CD4-positive, alpha-beta T cell treated with Interleukin-10 for 1 hour (primary cell): ENCODE measurements at places on chromosomes 1 and 21.

- DNase-seq = peak; percentile 43
Measured at GRCh38 chr1:243598433-243598832, 251.6 kb downstream of the AKT3 start.

DNA sequence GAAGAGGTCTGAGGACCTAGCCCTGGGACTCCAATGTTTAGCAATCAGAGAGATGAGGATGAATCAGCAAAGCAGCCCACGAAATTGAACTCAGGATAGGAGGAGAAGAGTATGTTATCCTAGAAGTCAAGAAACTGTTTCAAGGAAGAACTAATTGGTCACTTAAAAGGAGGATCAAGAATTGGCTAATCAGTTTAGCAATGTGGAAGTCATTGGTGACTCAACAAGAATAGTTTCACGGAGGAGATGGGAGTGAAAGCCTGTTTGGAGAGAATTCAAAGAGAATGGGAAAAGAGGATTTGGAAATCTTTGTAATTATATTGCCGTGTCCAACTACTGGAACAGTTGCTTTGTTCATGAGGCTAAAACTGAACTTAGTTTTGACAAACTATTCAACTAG lies 7.4 kb downstream of the HMCN1 start:
- no peak for DNase-seq

- DNase-seq = no peak
Measured at GRCh38 chr1:149931212-149931790, 3.7 kb upstream of the SF3B4 start.

DNA sequence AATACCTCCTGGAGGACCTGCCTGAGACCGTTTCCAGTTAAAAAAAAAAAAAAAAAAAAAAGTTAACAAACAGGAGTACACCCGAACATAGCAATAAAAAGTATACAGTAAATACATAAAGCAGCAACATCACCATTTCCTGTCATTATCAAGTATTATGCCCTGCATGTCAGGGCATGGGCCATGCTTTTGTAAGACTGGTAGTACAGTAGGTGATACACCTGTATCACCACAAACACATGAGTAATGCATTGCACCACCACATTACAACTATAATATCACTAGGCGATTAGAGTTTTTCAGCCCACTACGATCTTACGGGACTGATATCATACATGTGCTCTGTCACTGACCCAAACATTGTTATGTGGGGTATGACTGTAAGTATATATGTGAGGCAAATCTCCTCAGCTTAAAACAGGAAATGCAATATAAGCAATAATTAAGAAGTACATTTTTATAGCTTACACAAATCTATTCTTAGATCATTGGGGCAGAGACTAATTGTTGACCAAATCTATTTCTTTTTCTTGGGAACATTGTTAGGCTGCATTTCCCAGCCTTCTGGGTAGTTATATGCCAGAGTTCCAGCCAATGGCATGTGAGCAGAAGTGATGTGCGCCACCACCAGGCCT lies 98.1 kb downstream of the PLD5 start:
- DNase-seq = no peak

- DNase-seq = no peak
Measured at GRCh38 chr1:36740446-36740845, 257.7 kb upstream of the CSF3R start.

DNA sequence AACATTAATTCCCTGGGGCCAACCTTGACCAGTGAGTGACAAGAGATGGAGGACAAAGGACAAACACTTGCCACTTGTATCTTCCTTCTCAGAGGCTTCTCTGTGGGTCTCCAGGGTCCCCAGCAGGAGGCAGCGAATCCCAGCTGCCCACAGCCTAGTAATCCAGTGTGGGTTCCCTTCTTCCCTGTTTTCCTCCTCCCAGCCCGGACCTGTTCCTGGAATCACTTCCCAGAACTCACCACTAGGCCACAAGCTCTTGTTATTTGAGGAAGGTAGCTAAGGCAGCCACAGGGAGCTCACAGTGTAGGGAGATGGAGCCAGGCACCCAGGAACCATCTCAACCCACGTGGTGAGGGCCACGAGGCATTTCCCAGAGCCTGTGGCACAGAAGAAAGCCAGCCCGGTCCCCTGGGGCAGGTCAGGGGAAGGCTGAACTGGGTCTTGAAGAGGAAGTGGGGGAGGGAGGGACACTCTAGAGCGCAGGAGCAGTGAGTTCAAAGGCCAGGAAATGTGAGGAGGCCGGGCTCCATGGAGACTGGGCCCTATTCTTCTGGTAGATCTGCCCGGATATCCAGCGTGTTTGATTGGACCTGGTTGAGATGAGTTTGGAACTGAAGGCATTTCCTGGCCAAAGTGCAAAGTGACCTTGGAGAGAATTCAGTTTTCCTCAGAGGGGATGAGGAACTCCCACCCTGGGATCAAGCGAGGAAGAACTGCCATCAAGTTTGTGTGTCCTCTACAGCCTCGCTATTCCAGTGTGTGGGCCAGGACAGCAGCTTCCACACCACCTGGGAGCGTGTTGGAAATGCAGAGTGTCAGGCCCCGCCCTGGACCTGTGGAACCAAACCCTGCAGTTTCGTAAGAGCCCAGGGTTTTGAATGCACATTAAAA lies 20.3 kb upstream of the C2CD2 start:
- peak; percentile 11 for DNase-seq

DNA sequence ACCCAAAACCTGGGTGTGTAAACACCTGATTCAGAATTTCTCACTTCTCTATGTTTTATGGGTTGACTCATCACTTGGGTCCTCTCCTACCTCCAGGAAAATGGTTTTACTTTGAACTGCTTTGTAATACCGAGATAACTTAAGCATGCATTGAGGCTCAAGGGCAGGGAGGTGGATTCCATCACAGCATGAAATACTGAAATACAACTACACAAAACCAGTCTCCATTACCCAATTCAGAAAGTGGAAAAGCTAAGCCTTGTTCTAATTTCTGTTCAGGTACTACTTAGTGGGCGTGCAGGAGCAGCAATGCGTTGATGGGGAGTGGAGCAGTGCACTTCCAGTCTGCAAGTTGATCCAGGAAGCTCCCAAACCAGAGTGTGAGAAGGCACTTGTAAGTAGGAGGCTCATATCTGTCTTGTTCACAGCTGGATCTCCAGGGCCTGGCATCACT lies 6.1 kb upstream of the C4BPA start:
- DNase-seq = no peak

DNA sequence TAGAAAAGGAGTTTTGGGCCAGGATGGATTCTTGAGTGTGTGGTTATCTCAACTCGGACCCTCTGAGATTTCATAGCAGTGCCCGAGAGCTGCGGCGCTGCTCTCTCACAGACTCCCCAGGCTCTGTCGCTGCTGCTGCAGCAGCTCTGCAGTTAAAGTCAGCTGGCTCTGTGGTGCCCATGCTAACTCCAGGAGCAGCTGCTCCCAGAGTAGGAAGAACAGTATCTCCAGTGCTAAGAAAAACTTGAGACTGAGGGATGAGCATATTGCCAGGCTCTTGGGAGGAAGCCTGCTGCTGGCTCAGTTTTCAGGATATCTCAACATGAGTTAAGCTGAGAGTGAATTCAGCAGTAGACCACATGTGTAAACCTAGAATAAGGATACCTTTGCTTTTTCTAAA lies 4.5 kb downstream of the LCE2D start:
- DNase-seq = no peak

DNA sequence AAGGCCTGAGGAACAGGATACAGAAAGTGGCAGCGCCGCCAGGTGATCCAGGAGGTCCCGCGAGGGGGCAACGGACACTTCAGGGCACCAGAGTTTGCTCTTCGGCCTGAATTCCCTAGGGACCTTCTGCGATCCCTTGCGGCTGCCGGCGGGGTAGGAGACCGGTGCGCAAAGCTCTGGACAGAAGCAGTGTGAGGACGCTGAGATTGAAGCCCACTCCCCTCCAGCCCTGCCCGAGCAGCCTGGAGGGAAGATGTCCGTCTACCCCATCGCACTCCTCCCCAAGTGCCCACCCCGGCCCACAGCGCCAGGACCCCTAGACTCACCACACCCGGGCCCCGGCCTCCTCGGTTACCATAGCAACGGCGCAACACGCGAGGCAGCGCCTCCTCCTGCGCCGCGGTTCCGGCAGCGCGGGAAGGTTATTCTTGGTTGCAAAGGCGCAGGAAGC lies at the start of gene ANKRD45:
TSS of gene ANKRD45 (minus strand) at position 361 of the 451 bp plus-strand sequence. CDS start 10,433 bp downstream, outside the sequence.
- DNase-seq = no peak

GRCh38 chr1:2108213-2108876 lies 58.1 kb downstream of the PRKCZ start:
- no peak for DNase-seq

DNA sequence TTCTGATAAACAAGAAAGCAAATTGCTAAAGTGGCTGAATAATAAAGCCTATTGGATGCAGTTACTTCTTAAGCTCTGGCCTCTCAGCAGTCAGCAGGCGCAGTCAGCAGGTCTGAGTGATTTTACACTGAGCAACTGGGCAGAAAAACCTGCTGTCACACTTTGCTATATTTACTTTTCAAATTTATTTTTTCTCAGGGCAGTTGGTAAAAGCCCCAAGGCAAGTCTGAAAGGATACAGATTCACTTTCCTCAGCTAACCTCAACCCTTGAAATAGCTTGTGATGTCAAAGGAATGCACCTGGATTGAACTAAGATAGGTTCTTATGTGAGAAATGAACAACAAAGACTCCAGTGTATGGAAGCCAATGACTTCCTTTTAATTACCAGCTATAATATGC lies 34.0 kb downstream of the ATP5PF start:
- DNase-seq = no peak

DNA sequence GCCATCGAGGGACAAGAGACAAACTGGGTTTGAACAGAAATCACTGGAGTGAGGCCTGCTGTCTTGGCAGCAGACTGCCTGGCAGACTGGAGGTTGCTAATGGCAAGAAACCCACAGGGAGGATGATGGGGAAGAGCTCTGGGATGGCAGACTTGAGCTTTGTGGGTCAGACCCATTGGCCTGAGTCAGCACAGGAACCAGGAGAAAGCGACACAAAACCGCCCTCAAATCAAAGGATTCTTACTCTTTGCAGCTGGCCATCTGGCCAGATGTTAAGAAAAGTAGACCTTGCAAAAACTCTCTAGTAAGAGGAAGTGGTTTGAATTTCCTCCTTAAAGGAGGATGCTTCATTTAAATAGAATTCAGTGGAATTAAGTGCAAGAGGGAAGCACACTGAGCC lies 195.2 kb upstream of the JUN start:
- no peak for DNase-seq

GRCh38 chr1:151728151-151729054 lies 7.1 kb downstream of the RIIAD1 start:
- DNase-seq = no peak

DNA sequence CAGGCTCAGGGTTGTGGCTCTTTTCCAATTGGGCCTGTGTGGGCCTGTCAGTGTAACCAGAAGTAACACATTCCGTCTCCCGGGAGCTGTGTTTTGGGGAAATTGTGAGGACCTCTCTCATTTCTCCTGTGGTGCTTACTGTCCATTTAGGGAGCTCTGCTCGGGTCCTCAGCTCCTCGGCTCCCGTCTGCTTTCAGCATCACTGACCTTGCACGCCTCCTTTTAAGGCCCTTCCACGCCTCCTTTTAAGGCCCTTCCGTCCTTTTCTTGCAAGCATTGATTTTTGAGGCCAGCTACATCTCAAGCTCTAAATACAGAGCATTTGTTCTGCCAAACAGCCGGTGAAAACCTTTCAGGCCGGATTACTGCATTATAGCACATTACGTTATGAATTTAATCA lies 9.7 kb downstream of the CA6 start:
- no peak for DNase-seq

GRCh38 chr1:168653567-168653966 lies 75.4 kb downstream of the DPT start:
- no peak for DNase-seq

GRCh38 chr1:211113566-211113965 lies 20.4 kb downstream of the KCNH1 start:
- no peak for DNase-seq

GRCh38 chr1:62722796-62723195 lies 34.6 kb upstream of the DOCK7 start:
- no peak for DNase-seq

DNA sequence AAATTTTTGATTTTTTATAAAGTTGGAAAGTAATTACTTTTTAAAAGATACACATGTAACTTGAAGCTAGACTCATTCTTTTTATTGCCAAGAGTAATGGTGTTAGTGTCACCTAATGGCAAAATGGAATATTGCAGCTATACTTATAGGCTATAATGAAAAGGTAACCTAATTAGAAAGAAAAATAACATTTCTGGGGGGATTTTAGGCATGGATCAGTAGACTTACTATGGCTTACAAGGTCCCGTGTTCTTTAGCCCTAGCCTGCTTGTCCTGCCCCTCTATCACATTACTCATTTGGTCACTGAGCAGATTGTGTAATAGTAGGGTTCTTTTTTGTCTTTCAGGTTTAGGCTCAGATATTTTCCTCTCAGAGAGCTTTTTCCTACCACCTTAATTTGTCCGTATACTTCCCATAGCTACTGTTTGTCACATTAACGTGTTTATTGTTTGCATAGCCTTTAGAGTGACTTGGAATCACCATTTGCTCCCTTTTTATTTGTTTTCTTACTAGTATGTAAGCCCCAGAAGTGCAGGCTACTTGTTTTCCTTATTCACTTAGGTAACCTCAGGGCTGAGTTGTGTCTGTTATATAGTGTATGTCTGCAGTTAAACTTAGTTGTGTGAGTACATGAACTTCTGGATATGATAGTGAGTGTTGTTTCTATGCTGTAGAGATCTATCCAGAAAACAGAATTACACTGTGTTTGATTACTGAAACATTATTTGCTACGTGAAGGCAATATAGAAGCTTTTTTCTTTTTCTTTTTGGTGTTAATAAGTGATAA lies 58.7 kb downstream of the RABGAP1L start:
- peak; percentile 61 for DNase-seq

- DNase-seq = peak; percentile 4
Measured at GRCh38 chr1:85708829-85709227, 595 bp upstream of the ZNHIT6 start.

GRCh38 chr21:41803316-41803715 lies 36.5 kb upstream of the RIPK4 start:
- no peak for DNase-seq

DNA sequence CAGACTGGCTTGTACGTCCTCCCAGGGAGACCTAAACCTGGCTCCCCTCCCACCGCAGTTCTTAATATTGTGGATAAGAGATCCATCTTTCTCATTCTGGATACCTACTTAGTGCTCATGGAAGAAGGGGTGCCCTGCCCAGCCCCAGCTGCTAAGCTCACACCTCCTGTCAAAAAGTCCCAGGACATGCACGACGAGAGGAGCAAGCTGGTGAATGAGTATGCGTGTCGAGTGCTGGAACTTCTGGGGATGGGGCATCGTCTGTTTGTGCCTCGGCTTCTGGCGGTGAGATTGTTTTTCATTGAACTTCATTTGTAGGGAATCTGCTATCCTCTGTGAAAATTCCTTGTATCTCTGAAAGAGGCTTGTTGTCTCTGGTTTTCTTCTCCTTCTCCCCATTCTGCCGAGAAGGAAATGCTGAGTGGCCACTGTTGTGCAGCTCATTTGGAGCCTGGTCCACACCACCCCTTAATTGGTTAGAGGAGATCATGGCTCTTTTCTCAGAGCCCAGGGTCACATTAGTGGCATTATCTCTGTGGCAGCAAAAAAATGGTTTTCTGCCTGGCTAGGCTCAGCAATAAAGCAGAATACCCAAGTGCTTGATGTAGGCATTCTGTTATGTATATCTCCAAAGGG lies 199.4 kb upstream of the CACYBP start:
- peak; percentile 5 for DNase-seq
